ENCODE measurements at places on chromosomes 16 and 17.

DNA sequence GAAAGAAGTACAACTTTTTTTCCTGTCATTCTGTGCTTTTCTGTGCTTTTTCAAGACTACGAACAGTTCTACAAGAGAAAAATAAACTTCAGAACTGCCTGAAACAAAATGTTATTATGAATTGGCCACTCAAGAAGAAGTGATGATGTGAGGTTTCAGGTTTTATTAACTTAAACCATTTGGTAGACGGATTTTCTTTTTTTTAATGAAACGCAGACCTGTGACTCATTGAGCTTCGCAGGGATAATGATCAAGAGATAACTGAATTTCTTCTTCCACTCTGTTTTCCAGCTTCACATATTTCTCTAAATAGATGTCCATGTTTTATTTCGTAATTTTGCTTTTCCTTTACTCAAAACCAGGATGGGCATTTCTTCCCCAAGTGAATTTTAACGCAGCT is 32.7 kb downstream of the AIPL1 start:
- DNase-seq = no peak

DNA sequence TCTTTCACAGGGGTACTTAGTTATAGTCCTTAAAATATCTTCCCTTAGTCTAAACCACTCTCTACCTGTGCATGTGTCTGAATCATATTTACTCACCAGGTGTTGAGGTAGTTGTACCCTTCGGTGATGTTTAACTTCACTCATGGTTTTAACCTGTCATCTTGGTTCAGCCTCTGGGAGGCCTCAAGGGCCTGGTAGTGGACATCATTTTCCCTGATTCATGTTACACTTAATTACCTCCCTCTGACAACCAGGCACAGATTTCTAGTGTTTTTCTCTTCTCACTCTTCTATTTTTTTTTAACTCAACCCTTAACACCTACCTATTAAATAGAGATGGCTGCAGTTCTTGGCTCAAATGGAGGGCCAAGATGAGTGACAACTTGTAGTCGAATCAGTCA is 505.4 kb downstream of the TMEM114 start:
- no peak for DNase-seq

GRCh38 chr17:72774236-72774635 is 318.3 kb downstream of the SLC39A11 start:
- DNase-seq = no peak

DNA sequence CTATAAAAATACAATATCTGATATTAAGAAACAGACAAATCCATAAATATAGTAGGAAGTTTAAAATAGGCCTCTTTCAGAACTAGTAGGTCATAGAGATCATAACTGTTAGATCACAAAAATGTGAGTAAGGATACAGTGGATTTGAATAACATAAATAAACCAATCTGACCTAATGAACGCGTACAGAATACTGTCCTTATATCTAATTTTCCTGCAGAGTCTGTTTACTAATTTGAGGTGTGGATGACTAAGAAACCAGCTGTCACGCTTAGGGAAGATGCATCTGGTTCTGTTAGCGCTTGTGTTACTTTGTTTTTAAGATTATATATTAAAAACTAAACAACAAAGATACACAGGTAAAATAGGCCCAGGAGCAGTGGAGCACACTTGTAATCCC is 14.8 kb downstream of the CPD start:
- DNase-seq = no peak

DNA sequence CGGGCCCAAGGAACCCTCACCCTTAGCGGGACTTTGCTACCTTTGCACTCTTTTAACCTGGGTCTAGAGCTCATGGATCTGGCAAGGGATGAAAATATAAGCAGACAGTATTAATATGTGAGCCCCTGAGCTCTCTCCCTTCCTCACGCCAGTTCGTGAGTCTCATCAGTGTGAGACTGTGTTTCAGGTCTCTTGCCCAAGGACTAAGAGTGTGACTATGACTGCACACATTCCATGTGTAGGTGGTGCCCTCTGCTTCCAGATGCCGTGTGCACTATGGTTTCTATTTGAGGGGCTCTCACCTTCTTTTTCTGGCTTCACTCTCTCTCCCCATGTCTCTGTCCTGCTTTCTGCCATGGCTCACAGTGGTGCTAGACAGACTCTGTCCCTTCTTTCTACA is 40.5 kb downstream of the DHRS7B start:
- DNase-seq = no peak

DNA sequence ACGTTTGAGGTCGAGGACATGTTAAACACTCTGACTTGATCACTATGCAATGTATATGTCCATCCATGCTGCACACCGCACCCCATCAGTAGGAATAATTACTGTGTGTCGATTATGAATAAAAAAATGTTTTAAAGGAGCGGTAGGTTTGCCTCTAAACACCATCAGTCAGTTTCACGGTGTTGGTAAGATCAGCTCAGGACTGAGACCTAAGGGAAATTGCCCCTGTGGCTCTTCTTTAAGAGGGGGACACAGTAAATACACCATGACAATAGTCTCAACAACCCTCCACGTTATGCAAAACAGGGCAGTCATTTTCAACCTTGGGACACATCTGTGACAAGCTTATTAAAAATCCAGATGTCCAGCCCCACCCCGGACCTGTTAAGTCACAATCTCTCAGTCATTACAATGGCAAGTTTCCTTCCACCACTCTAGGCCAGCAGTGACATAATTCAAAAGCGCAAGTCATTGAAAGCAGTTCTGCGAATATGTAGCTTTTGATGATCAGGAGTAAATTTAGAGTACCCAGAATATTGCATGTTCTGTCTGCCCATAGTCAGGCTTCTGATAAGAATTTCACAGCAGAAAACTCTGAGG is 1.2 kb downstream of the ATMIN start:
- no peak for DNase-seq

DNA sequence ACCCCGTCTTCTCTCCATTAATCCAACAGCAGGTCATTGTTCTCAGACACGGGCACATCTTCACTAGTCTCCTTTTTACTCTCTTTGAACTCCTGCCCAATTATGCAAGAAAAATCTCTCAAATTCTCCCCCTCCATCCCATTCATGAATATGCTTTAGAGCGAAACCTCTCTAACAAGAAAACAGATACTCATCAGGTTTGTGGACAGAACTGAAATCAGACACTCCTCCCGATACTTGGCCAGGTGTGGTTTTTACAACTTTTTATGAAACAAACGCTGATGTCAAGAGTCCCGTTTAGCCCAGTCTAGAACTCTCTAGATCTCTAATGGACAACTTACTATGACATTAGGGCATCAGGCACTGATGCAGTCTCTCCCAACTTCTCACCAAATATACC is 40.9 kb downstream of the PIK3R5 start:
- no peak for DNase-seq

DNA sequence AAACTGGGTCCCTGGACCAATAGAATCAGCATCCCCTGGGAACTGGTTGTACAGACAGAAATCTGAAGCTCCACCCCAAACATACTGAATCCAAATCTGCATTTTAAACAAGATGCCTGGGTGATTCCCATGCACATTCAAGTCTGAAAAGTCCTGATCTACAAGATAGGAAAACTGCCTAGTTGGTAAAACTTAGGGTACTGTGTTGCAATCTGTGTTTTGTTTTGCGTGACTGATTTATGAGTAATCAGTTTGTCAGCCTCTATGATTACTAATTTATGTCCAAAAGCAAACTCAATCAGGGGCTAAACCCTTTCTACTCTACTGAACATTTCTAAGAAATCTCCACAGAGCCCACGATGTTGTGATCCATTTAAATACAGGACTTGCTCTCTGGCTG is 103.8 kb downstream of the YPEL2 start:
- no peak for DNase-seq

DNA sequence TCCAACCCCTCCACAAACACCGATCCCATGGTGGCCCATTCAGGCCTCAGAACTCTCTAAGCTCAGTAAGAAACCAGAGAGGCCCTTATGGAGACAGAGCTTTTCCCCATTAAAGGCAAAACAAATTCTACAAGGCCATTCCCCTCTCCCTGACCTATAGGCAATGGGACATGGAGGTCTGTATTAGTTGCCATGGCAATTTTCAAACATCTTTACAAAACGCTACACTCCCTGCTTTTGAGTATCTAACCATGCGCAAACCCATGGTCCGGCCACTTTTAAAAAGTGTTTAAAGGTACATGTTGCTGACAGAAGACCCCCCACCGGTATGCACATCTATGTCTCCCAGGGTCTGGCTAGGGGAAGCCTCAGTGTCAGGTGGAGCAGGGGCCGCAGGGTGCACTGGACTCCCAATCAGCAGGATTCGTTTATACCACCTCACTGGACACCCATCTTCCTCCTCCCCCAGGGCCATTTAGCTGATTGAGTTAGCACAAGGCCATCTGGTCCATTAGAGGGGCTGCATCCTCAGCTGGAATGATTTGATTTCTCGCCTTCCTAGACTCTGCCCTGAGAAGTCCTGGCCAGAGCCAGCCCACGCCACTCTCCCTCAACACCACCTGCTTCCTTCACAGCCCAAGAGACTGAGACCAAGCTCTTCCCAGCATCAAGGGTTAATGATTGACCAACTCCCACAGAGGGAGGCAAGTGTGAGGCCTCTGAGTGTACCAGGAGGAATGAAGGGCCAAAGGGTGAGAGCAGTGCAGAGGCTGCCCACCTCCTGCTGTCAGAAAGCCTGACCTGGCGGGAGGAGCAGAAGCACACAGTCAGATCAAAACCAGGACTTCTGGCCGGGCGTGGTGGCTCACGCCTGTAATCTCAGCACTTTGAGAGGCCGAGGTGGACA is 10.9 kb downstream of the ACLY start:
- DNase-seq = no peak

GRCh38 chr16:84065536-84066132 is 23.0 kb upstream of the SLC38A8 start:
- DNase-seq = no peak

GRCh38 chr16:56946767-56947603 is 14.8 kb upstream of the CETP start:
- no peak for DNase-seq

DNA sequence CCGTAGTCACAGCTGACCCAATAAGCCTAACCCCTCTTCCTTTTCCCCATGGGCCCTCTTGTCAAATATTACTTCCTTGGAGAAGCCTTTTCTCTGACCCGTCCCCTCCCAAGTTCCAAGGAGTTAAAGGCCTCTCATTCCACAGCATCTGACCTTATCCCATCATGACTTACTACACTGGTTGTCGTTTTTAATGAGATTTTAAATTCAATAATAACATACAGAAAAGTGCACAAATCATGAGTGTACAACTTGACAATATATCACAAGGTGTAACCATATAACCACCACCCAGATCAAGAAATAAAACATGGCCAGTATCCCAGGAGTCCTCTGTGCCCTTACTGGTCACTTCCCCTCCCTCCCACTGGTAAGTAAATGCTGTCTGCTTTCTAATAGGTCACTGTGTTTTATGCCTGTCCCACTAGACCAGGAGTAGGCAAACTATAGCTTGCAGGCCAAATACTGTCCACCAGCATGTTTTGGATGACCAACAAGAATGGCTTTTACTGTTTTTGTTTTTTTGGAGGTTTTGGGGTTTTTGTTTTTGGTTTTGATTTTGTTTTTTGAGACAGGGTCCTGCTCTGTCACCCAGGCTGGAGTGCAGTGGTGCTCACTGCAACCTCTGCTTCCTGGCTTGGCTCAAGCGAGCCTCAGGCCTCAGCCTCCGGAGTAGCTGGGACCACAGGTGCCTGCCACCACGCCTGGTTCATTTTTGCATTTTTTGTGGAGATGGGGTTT is 1.2 kb upstream of the FDXR start:
- no peak for DNase-seq

GRCh38 chr17:69358688-69359596 is 32.0 kb upstream of the ABCA5 start:
- DNase-seq = no peak

GRCh38 chr16:10992797-10993196 is 48.4 kb downstream of the CLEC16A start:
- no peak for DNase-seq

GRCh38 chr16:68790130-68790761 is 53.1 kb upstream of the TANGO6 start:
- no peak for DNase-seq

DNA sequence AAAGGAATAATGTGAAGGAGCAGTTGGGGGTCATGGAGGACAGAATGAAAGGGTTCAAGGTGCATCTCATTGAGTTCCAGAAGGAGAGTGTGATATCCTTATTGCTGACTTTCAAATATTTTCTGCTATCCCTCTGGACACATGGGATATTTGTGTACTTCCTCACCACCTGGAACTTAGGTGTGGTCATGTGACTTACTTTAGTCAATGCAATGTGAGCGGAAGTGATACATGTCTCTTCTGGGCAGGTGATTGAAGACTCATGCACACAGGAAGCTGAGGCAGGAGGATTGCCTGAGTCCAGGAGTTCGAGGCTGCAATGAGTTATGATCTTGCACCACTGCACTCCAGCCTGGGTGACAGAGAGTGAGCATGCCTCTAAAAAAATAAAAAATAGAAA is 36.7 kb upstream of the TANC2 start:
- no peak for DNase-seq

GRCh38 chr16:2339521-2340484 is 725 bp downstream of the ABCA3 start:
- DNase-seq = no peak

DNA sequence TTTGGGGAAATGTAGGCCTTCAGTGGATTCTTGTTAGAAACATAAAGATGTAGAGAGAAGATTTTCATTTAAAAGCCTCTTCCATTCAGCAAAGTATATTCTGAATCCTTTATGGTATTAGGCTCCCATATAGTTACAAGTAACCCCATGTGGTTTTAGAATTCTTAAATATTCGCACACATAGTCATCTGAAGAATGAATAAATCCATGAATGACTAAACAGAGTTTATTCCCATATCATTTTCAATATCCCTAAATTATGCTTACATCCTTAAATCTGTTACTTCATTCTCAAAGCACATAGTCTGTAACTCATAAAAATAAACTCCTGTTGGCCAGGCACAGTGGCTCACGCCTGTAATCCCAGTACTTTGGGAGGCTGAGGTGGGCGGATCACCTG is 962.1 kb downstream of the KCNJ18 start:
- DNase-seq = no peak

DNA sequence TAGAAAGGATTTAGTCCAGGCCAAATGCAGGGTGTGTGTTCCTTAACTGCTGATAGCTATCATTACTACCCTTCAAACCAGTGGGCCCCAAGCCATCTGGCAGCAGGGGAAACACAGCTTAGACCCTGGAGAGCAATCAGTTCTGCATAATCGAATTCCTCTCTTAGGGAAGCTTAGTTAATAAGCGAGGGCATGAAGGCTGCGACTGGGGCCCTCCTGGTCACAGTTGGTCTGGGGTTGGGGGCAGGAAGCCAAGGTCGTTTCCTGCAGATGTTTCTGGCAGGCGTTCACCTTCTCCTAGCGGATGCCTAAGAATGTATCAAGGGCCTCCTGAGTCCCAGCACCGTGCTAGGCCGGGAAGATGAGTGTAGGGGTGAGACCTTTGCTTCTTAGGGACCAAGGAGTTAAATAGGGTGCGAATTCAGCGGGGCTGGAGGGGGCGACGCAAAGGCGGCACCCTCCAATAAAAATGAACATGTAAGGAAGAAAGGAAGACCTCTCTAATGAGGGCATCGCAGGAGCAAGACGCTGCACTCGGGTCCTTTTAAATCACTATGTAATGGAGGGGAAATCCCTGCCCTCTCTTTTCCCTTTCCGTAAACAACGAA is 16.5 kb upstream of the EEF2K start:
- no peak for DNase-seq

- DNase-seq = no peak
Observed at GRCh38 chr17:42784409-42784808, 4.0 kb downstream of the WNK4 start.

- no peak for DNase-seq
Observed at GRCh38 chr16:53433930-53434376, 318 bp upstream of the RBL2 start.
